Testis (tissue), 5 donors: ENCODE measurements at places on chromosomes 5 and 9.

DNA sequence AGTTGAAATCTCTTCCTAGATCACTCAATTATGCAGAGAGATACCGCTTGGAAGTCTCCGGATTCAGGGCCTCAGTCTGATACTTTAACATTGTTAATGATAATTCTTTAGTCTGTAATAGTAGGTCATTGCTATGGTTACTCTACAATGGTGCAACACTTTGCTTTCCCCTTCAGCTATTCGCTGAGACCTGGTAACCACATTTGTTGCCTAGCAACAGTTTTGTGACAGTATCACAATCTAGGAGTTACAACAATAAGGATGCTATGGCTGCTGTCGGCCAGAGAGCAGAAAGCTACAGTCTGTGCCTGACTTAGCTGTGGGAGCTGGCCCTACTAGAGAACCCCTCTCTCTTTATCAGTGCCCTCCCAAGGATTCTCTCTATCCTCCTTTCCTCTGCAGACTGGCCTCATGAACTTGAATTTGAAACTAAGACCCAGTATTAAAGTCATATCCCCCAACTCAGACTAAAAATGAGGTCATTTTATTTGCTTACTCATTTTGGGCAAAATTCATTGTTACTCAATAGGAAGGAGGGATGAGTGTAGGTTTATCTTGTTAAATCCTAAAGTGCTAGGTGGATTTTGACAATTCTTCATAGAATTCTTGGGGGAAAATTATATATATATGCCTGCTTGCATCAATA lies 39.3 kb downstream of the NR2F1 start:
- no peak for DNase-seq

DNA sequence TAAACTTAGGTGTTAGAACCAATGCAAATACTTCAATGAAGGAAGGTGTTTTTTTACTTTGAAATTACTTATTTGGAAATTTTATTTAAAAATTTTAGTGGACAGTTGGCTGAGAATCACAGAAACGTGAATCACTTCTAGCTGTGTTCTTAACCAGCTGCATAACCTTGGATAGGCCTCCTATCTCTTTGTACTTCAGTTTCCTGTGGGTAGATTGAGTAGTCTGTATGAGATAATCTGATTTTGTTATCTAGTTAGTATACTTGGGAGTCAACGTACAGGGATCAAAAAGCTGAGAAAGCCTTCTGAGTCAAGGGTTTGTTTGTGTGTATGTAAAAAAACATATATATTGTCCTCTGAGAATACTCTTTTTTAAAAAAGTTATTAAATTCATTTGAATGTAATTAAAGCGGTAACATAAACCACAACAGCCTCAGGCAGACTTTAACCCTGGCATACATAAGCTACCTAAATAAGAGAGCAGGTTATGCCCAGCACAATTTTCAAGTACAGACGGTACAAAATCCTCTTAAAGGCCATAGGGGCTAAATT lies 38.1 kb upstream of the ZCCHC7 start:
- no peak for DNase-seq

- no peak for DNase-seq
Measured at GRCh38 chr5:56064984-56065383, 70.2 kb upstream of the IL6ST start.

GRCh38 chr5:134975078-134975715 lies 7.5 kb downstream of the CATSPER3 start:
- no peak for DNase-seq

DNA sequence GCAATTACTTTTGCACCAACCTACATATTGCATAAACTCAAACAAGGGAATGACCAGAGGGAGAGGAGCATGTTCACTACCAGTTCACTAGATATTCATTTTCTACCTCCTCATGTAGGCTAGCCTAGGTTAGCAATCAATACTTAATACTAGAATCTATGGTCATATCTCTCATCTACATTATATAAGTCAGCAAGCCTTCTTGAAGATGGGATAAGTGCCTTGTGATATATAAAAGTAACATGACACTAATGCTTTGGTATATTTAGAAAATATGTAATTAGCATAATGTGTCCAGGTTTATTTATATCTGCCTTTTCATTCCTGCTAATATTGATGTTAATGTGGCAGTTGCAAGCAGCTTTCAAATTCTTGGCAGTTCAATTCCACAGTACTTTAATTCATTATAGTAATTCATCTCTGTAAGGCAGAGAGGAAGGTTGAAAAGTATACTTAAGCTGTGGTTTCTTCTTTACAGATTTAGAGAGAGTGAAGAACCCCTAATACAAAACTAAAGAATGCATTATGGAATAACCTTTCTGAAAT lies 1613.2 kb upstream of the ACO1 start:
- no peak for DNase-seq
